ENCODE measurements at places on chromosomes 1 and 21.

DNA sequence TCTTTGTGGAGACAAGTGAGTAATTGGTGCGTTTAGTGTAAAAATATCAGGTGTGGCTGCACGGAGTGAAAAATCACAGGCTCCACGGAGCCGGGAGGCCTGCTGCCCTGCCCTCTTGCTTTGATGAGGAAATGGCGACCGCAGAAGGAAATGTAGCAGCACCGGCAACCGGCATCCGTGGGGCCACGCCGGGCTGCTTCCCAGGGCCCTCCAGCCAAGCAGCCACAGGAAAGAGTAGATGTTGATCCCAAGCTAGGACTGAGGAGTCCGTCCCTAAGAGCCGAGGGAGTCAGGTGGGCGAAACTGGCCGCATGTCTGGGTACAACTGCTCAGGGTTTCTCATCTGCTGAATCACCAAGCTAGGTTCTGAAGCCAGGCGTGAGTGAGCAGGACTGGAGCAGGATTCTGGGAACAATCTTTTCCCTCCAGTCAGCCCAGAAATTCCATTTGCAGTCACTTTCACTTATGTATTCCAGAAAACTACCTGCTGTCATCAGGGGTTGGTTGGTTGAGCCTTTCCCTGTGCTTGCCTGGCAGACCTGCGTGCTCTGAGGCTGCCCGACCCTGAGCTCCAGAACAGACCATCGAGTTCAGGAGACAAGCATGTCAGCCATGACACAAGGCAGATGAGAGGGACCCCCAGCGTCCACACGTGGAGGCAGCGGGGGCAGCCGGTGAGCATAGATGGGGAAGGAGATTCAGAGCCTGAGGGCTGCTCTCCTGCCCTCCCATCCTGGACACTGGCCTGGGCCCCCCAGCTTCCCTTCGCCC is 5.8 kb upstream of the ITGB2 start:
- DNase-seq, result peak; percentile 72

DNA sequence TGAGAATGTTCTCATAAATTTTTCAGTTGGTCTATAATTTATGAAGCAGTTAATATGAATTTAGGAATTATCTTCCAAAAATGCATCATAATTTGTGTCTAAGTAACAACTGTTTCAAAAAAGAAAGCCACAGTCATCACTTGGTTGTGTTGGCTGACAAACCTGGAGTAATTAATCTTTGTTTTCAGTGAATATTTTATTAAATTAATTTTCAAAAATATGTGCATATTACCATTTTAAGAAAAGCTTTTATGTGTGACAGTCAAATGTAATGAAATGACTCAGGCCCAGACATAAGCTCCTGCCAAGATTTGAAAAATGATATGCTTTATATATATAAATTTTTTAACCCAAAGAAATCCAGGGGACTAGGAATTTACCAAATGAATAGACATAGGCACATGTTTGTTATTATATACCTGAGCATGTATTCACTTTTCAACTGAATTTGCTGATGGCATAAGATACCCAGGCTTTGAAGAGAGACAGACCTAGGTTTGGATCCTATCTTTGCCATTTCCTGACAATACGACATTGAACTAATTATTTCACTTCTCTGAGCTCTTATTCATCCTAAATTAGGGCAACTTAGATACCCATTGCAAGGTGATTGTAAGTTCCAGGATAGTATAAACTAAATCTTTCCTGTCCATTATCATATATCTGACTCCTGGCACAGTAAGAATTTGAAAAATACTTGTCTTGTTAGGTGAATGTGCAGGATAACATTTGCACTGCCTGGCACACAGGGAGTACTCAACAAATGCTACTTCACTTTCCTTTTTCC is 729.5 kb upstream of the ADGRL2 start:
- no peak for DNase-seq

DNA sequence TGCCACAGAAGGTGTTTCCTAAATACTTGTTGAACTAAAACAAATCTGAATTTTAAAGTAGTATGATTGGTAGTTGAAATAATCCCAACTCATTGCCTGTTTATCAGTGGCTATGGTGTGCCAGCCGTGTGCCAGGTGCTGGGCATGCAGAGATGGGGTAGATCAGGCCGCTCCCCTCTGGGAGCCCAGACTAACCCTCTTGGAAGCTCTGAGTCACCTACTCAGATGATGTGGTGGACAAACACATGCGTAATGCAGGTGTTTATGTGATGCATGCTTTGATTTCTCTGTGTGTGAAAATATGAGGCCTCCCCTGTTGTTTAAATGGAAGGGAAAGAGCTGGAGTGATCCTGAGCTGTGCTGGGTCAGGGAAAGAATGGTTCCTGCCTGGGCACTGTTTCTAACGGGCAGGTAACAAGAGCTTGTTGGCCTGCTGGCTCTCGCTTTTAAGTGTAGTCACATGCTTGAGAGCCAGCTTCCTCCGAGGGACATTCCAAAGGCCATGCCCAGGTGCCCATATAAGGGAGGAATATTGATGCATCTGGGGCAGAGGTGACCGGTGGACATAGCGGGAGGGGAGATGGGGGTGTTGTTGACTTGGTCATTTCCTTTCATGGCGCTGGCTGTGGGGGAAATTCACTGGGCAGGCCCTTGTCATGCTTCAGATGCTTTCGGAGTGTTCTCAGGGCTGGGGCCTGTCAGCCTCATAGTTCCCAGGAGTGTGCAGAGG is 10.2 kb downstream of the MFN2 start:
- DNase-seq, result no peak

DNA sequence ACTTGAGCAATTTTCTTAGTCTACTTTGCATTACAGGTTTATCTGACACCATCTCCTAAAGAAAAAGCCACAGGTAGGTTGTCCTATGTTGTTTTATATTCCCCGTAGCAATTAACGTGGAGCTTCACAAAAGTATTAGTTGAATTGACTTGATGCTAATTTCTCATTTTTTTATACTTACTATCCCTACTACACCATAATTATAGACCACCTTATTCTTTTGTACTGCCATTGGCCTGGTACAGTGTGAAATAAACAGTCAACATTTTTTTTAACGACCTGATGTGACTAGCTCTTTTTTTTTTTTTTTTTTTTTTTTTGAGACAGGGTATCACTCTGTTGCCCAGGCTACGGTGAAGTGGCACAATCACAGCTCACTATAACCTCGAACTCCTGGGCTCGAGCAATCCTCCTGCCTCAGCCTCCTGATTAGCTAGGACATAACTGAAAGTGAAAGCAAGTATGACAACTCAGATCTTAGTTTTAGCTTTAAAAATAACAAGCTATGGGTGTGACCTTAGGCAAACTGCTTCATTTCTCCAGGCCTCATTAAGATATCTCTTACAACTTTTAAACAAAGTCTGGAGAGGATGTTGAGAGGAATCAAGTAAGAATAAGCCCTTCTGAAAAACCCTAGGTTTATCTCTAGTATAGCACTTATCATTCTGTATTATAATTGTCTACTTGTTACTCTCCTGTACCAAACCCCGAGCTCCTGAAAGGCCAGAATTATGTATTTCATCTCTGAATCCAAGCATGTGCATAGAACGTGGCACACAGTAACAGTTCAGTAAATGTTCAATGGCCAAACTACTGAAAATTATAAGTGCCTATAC is 49.5 kb downstream of the LUZP1 start:
- peak; percentile 69 for DNase-seq
